ENCODE measurements at places on chromosomes 2 and 18. TPM values are rescaled to one million over a fixed set of nuclear protein-coding genes. Genes with fewer than 3 reads are reported as not detected.

Gene CYTIP
- 343 TPM for total RNA-seq

Gene PTH2R
- total RNA-seq = not detected

Gene CCDC74A
- 3.0 TPM for total RNA-seq

Gene ITGB6
- not detected for total RNA-seq

Gene TDRD15
- not detected for total RNA-seq

Gene LRP2
- 0.44 TPM for total RNA-seq

Gene DSG1
- not detected for total RNA-seq

Gene AQP12B
- total RNA-seq = not detected

- no peak overlapping the region for H3K27ac ChIP-seq
- no peaks in the 10 kb centered on the region for H3K27me3 ChIP-seq
- no peaks in the 10 kb centered on the region for H3K36me3 ChIP-seq
- no peak overlapping the region for H3K4me3 ChIP-seq
- H3K4me1 ChIP-seq = no peaks in the 10 kb centered on the region
Measured at GRCh38 chr2:6031200-6031867, 339.1 kb downstream of the SOX11 start.

GRCh38 chr2:118048401-118048800 lies 34.5 kb upstream of the CCDC93 start:
- no peak overlapping the region for H3K27ac ChIP-seq
- H3K4me3 ChIP-seq = no peak overlapping the region
- H3K27me3 ChIP-seq = peaks cover 49% of the 10 kb centered on the region
- no peaks in the 10 kb centered on the region for H3K36me3 ChIP-seq
- H3K4me1 ChIP-seq = peaks cover 11% of the 10 kb centered on the region

GRCh38 chr2:174753038-174753633 lies 11.1 kb downstream of the CHRNA1 start:
- H3K4me1 ChIP-seq = peaks cover 38% of the 10 kb centered on the region
- H3K36me3 ChIP-seq = peaks cover 1% of the 10 kb centered on the region
- peaks cover 12% of the 10 kb centered on the region for H3K27me3 ChIP-seq
- peak overlapping the region; percentile 81 for H3K27ac ChIP-seq

DNA sequence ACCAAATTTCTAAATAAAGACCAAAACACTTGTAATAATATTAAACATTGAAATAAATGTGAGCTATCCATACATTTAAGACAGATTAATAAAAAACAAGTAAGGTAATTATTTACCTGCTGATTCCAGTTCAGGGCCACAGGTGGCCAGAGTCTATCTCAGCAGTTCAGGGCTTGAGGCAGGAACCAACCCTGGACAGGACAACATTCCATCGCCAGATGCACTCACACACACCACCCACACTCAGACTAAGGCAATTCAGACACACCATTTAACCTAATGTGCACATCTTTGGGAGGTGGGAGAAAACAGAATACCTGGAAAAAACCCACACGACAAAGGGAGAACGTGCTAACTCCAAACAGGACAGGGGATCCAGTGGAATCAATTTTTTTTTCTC lies 14.1 kb upstream of the WDSUB1 start:
- H3K4me1 ChIP-seq = no peaks in the 10 kb centered on the region
- H3K4me3 ChIP-seq = no peak overlapping the region
- DNase-seq = no peak
- H3K27me3 ChIP-seq = peaks cover 19% of the 10 kb centered on the region
- H3K27ac ChIP-seq = no peak overlapping the region
- H3K36me3 ChIP-seq = peaks cover 3% of the 10 kb centered on the region

- H3K4me3 ChIP-seq = no peak overlapping the region
- no peak overlapping the region for H3K27ac ChIP-seq
- H3K27me3 ChIP-seq = peaks cover 2% of the 10 kb centered on the region
- no peak for DNase-seq
Measured at GRCh38 chr18:24462838-24463775, 2.7 kb downstream of the HRH4 start.

DNA sequence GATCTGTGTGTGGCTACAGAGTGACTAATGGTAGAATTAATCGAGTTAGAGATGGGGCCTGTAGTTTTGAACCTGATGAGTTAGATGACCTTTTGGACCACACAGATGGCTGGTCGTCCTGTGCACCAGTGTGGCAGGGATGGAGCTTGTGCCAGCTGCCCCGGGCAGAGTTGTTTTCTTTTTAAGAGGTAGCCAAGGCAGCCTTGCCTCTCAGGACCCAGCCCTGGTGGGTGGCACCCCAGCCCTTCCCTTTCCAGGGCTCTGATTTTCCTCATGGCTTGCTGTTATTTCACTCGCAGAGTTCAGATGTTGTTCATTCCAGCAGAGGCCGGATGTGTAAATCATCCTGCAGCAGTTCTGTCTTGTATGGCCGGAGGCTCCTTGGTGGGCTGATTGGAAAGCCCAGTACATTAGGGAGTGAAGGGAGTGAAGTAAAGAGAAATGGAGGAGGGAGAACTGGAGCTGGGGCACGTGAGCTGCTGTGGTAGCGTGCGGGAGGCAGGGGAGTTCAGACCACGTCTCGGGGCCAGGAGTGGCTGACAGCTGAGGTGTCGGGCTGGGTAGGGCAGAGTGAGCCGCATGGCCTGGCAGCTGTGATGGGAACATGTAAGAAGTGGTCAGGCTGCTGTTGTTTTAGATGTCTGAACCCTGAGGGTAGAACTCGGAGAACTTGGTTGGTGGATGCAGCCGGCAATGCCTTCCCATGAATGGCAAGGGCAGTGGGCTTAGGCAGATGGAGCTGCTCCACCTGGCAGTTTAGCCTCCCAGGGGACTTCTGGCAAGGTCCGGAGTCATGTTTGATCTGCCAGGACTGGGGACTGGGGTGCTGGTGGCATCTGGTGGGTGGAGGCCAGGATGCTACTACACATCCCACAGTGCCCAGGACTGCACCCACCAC lies 28.8 kb downstream of the ASAP2 start:
- no peaks in the 10 kb centered on the region for H3K36me3 ChIP-seq
- H3K27me3 ChIP-seq = peaks cover 39% of the 10 kb centered on the region
- H3K4me3 ChIP-seq = no peak overlapping the region

GRCh38 chr2:43948370-43948769 lies 47.4 kb downstream of the LRPPRC start:
- no peak overlapping the region for H3K4me3 ChIP-seq
- H3K36me3 ChIP-seq = peaks cover 43% of the 10 kb centered on the region
- DNase-seq = no peak
- no peak overlapping the region for H3K27ac ChIP-seq
- no peaks in the 10 kb centered on the region for H3K4me1 ChIP-seq

GRCh38 chr18:75538727-75539126 lies 111.2 kb upstream of the SMIM21 start:
- peaks cover 24% of the 10 kb centered on the region for H3K27me3 ChIP-seq
- no peak overlapping the region for H3K27ac ChIP-seq
- H3K36me3 ChIP-seq = no peaks in the 10 kb centered on the region
- no peak overlapping the region for H3K4me3 ChIP-seq
- DNase-seq = no peak

DNA sequence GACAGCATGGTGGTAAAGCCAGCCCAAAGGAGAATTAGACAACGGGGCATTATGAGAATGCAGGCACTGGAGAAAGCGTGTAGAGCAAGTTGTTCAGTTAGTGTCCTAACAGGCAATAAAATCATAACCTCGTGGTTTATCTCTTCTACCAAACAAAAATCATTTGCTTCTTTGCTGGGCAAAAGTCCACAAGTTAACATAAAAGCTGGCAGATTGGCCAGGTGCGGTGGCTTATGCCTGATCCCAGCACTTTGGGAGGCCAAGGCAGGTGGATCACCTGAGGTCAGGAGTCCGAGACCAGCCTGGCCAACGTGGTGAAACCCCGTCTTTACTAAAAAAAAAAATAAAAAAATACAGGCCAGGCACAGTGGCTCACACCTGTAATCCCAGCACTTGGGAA lies 364.1 kb downstream of the SETBP1 start:
- H3K27ac ChIP-seq = no peak overlapping the region
- no peaks in the 10 kb centered on the region for H3K27me3 ChIP-seq
- H3K36me3 ChIP-seq = peaks cover 3% of the 10 kb centered on the region
- H3K4me1 ChIP-seq = peaks cover 9% of the 10 kb centered on the region

DNA sequence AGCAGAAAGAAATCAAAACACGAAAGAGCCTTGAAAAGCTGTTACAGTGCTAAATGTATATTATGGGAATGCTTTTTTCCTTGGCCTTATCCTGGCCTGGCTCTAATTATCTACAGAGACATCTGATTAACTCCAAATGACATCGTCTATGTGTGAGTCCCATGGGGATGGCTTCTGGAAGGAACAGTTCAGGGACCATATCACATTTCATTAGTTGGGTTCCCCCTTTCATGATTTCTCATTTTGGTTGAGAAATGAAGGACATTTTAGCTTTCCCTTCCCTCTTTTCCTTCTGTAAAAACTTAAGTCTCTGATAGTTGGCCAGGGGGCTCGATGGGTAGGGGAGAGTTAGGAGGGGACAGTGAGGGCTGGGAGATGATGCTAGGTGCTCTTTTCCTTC lies 116.7 kb downstream of the PRKCE start:
- H3K27ac ChIP-seq = no peak overlapping the region
- peaks cover 3% of the 10 kb centered on the region for H3K4me1 ChIP-seq
- no peak overlapping the region for H3K4me3 ChIP-seq
- DNase-seq = no peak

DNA sequence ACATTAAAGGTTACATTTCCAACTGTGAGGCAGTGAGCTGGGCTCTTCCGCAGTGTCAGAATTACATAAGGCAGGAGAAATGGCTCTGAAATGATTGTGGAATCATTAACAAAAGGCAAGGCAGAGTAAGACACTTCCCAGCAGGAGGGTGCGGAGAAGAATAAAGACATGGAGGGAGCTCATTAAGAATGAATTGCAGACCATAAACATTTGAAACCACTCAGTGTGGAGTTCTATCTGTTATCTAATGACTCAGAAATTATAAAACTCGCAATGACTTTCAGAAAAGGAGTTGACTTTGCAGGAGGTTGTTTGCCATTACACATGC lies 77.0 kb downstream of the SMIM21 start:
- peaks cover 2% of the 10 kb centered on the region for H3K36me3 ChIP-seq
- no peaks in the 10 kb centered on the region for H3K4me1 ChIP-seq
- H3K4me3 ChIP-seq = no peak overlapping the region
- no peaks in the 10 kb centered on the region for H3K27me3 ChIP-seq
- DNase-seq = no peak

- DNase-seq = no peak
- no peaks in the 10 kb centered on the region for H3K36me3 ChIP-seq
- H3K27me3 ChIP-seq = no peaks in the 10 kb centered on the region
- no peaks in the 10 kb centered on the region for H3K4me1 ChIP-seq
- H3K4me3 ChIP-seq = no peak overlapping the region
Measured at GRCh38 chr2:178899656-178900055, 92.4 kb upstream of the TTN start.
